Activated T-cell treated with anti-CD3 and anti-CD28 coated beads for 1 hour (primary cell): ENCODE measurements at places on chromosomes 16 and 17.

- DNase-seq = no peak
Measured at GRCh38 chr17:40879026-40879425, 6.0 kb downstream of the KRT20 start.

DNA sequence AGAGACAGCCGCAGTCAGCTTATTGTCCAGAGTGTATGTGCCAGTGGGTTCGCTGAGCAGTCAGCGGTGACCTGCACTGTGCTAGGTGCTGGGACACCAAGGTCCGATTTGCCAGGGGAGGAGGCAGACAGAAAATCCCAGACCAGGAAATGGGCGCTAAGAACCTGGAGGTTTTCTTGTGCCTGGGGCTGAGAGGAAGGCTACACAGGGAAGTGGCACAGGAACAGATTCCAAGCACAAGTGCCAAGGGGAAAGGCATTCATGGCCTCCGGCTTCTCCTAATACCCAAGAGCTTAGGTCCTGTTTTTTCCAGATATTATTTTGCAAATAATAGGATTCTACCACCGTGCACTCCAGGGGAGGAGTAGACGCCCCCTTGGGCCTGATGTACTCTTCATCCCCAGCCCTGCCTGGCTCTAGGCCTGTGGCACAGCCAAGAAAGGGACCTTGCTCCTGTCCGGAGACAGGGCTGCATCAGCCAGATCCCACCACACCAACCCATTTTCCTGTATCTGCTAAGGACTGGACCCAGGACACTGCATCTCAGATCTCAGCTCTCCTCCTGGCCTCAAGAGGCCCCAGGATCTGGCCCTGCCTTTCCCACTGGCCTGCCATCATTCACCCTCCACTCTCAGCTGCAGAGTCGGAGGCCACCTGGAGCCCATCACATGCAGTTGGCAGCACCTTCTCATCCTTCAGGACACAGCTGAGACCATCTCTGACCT, 187.2 kb downstream of the NTN1 start:
- DNase-seq = no peak

GRCh38 chr16:49377196-49377755, 3.7 kb downstream of the C16orf78 start:
- DNase-seq = no peak

GRCh38 chr17:2076087-2076984, 21.4 kb downstream of the HIC1 start:
- no peak for DNase-seq

DNA sequence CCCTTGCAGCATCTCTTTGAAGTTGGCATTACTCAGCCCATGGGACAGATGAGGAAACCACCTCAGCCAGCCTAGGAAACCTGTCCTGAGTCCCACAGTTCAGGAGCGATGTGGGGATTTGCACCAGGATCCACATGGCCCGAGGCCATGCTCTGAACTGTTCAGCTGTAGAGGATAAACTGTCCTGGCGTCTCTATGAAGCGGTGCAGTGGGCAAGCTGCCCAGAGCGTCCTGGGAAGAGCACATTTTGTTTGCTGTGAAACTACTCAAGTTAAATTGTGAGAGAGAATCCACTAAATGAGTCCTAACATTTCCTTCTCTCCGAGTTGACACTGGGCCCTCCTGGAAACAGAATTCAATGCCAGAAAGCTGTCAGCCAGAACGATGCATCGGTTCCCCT, 276.6 kb upstream of the TNRC6C start:
- DNase-seq = no peak

DNA sequence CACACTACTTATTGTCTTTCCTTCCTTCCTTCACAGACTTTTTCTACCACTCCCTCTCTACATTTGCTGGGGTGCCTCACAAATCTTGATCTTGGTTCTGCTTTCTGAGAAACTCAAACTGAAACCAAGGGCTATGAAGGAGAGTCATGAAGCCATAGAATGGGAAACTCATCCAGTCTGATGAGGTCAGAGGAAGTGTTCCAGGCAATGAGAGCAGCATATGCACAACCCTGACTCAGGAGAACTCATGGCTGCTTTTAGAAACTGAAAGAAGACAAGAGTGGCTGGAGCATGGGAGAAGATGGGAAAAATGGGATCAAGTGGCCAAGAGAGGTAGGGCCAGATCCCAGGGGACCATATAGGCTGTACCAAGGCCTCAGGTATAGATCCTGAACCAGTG, 130.0 kb upstream of the TOX3 start:
- DNase-seq = no peak

DNA sequence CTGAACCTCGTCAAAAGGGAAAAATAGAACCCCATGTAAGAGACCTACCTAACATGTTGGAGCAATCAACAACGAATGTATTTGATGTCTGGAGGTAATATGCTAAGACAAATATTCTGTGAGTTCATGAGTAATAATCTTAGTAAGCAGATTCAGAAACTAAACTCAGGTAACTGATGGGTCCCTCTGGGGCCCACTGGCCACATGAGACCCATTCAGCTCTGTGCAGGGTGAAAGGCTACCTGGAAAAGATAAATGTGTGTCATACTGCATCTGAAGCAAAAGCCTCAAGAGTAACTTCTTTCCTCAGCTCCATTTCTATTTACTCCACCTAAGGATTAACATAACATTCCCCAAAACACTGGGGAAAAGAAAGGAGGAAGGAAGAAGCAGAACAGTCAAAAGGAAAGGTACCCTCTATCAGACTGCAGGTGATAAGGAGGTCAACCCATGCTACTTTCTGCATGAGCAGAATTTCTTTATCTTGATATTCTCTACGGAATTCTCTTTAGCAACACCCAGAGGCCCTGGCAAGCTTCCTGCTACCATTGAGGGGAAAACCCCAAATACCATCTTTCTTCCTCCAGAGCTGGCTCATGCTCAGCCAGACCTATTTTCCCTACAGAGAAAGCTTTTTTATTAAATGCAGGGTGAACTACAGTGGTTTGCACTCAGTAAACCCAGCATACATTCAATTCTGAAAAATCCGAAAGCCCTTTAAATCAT, 37.7 kb upstream of the ABCA6 start:
- no peak for DNase-seq

- no peak for DNase-seq
Measured at GRCh38 chr17:73569762-73570319, 74.4 kb downstream of the SDK2 start.

DNA sequence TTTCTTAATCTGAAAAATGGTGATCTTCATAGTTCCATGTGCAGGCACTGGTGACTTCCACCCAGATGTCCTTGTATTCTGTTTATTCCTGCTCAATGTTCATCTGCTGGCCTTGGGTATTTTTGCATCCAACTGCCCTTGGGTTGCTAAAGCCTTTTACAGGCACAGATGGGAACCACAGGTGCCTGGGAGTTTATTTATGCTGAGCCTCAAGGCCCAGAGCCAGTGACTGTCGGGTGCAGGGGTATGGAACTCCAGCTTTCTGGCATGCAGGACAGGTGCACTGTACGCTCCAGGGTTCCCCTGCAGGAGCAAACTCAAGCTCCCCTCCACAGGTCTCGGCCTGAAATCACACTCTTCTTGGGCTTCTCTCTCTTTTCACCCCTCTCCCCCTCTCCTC, 22.3 kb downstream of the DYNLRB2 start:
- DNase-seq = no peak

DNA sequence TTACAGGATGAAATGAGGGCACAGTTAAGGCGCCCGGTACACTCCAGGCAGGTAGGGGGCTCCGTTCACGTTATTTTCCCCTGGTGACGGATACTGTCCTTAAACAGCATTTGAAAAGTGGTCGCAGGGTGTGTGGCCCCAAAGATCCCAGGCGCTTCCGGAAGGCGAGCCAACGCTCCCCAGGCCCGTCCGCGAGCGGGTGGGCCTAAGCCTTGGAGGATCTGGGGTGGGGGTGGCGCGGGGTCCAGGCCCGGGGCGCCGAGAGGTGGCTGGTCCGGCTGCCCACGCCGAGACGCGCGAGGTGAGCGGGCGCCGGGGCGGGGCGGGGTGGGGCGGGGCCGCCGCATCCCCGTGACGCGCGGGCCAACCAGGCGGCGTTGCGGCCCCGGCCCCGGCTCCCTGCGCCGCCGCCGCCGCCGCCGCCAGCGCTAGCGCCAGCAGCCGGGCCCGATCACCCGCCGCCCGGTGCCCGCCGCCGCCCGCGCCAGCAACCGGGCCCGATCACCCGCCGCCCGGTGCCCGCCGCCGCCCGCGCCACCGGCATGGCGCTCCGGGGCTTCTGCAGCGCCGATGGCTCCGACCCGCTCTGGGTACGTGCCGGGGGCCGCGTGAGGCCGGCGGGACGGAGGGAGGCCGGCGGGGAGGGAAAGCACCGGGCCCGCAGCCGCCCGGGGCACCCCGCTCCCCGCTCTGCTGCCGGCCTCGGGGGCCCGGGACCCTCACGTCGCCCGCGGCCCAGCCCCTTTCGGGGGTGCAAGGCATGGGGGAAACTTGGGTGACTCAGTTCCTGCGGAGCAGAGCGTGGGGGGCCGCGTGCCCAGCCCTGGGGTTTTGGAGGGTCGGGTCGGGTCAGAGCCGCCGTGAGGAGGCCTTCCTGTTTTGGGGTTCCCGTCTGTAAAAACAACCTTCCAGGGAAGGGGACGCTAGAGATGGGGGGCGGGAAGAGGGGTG, at the start of gene ABCC1:
Gene ABCC1, plus strand, starts transcription at position 407 of the 951 bp plus-strand sequence. Its CDS starts 136 bp downstream, at position 543.
- DNase-seq = peak; percentile 38

- no peak for DNase-seq
Measured at GRCh38 chr16:73143576-73144422, 95.9 kb upstream of the ZFHX3 start.

- no peak for DNase-seq
Measured at GRCh38 chr16:65843941-65844340, 522.5 kb upstream of the CDH5 start.

DNA sequence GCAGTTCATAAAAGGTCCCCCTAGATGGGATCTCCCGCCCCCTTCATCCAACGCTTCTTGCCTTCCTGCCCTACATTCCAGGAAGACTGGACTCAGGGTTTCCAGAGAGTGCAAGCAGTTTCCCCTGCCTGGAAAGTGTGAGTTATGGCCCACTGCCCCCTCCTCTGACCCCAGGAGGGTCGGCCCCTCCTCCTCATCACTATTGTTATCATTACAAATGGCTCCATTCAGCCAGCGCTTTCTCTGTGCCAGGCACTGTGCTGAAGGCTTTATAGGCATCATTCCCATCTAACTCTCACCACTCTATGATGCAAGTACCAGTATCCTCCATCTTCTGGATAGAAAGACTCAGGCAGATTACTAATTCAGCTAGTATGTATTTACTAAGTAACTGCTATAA, 90.7 kb downstream of the USP31 start:
- DNase-seq = no peak

GRCh38 chr16:642189-643049, 791 bp downstream of the MCRIP2 start:
- no peak for DNase-seq

GRCh38 chr16:18060351-18060750, 276.2 kb downstream of the NPIPA8 start:
- DNase-seq = no peak

GRCh38 chr17:57570724-57571344, 174.3 kb downstream of the CCDC182 start:
- no peak for DNase-seq

GRCh38 chr17:29954405-29954804, 13.0 kb downstream of the EFCAB5 start:
- no peak for DNase-seq

DNA sequence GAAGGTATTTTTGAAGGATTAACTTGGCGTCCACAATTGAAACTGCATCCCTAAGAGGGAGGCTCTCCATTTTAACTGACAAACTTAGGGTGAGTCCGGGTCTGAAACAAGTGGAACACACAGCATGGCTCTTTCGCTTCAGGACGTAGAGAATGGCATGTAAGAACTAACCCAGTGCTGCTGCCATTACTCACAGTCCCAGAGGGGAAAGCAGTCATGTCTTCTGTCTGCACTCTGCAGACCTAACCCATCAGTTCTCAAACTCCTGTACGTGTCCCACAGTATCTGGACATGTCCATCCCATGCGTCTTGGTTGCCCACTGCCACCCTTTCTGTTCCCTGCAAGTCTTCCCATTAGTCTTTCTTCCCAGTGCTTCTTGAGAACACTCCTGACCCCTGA, 563 bp downstream of the ST6GALNAC1 start:
- DNase-seq = no peak

DNA sequence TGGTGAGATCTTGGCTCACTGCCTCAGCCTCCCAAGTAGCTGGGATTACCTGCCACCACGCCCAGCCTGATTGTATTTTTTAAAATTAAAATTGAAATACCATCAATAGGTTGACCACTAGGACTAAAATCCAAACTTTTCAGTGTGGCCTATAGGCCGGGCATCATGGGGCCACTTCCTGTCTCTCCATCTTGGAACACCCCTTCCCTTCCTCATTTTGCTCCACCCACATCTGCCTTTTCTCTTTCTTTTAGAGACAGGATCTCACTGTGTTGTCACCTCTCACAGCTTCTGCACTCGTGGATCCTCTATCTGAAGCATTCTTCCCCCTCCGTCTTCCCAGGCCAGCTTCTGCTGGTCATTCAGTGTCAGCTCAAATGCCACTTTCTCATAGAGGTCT, 57.0 kb downstream of the BMERB1 start:
- no peak for DNase-seq
